WTC11 (cell line): ENCODE measurements at places on chromosomes 6 and 20.

GRCh38 chr6:131916847-131917246, 34.3 kb downstream of the CCN2 start:
- DNase-seq, result no peak

DNA sequence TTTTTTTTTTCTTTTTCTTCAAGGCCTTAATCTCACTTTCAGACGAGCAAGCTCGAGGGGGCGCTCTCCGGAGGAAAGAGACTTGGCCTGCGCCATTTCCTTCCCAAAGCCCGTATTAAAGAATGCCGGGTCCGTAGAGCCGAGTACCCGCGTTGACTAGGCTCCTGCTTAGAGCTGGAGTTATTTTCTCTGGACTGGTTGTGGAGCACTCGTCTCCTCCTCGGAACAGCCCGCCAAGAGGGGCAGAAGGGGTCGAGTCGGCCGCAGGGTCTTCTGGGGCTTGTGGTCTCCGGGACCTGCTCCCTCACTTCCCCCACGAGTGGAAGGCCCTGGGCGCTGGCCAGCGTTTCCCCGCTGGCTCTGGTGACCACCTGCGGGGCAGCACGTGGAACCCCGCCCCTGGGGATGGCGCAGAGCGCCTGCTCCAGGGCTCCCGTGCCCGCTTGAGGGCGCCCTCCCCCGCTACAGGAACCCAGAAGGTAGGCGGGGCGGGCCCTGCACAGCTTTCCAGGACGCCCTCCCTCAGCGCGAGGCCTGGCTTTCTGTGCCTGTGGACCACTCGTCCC, 2.7 kb upstream of the MEI4 start:
- DNase-seq, result peak; percentile 94

- DNase-seq, result no peak
These were observed 95.1 kb downstream of the LIN28B start for GRCh38 chr6:105051941-105052471.

- DNase-seq, result no peak
These were observed 10.0 kb downstream of the BPHL start for GRCh38 chr6:3128356-3129108.

DNA sequence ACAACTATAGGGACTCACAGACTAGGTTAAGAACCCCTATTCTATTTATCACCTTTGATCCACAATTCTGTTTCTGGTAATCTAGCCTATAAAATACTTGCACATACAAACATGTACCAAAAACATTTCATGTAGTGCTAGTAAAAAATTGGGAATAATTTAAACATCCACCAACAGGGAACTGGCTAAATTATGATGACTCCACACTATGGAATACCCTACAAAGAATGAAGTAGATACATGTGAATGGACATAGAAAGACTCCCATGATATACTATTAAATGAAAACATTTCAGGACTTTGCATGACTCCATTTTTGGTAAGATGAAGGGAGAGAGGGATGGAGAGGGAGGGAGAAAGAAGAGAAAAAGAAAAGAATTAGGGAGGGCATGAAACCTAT, 58.2 kb downstream of the ZHX3 start:
- no peak for DNase-seq

- DNase-seq, result no peak
These were observed 9.7 kb downstream of the NOTCH4 start for GRCh38 chr6:32214126-32214525.

GRCh38 chr6:164273491-164273890, 859.0 kb downstream of the QKI start:
- no peak for DNase-seq

GRCh38 chr20:36094497-36094896, 60.0 kb upstream of the EPB41L1 start:
- no peak for DNase-seq

DNA sequence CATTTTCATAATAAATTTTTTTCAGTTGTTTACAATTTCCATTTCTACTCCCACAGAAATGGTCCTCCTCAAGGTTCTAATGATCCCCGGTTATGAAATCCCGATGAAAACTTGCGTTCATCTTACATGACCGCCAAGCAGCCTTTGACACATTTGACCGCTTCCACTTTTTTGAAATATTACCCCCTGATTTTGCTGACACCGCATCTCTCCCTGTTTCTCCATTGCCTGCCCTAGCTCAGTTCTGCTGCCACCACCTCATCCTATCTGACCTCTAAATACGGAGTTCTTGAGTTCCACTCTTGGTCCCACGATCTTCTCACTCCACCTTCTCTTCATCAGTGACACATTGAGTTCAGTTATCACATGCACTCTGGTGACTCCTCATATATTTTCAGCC, 74.1 kb downstream of the SLC35B3 start:
- DNase-seq, result no peak

DNA sequence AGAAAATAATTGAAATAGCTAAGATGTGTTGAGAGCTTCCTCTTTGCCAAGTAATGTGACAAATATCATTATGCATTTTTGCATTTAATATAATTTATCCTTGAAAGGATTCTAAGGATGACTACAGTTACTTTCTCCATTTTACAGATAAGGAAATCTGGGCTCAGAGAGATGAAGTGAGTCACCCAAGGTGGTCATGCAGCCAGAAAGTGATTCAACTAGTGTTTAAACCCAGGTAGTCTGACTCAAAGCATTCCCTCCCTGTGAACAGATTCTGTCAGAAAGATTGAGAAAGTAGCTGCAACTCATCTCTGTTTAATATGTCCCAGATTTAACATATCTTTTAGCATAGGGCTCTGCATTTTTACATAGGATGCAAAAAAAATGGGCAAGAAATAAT, 28.1 kb downstream of the NRSN1 start:
- DNase-seq, result no peak

DNA sequence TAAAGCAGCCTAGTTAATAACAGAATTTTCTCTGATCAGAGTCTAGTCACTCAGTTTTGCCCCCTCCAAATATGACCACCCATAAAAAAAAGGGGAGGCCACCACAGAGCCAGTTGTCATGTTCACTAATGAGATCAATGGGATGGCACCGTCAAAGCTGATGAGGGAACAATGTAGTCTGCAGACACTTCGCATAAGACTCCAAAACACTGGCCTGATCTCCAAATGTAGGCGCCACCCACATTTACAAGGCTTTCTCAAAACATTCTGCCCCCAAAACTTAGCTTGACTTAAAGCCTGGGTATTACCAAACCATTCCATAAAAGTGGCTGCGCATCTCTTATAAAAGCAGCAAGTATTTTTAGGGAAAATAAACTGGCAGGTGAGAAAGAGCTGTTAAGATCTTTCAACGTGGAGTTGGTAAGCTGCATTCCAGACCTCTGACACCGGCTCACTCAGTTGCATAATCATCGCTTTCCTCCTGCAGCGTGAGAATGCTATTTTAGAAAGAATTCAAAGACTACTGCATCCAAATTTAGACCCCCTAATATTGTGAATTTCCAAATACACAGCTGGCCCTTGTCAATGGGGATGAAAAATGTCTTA, 59.3 kb downstream of the TBC1D7 start:
- DNase-seq, result no peak

- DNase-seq, result no peak
These were observed 604.6 kb downstream of the TFAP2A start for GRCh38 chr6:9810286-9810685.

GRCh38 chr6:43318011-43318410, 9.4 kb upstream of the CRIP3 start:
- DNase-seq, result no peak

GRCh38 chr6:113825781-113826180, 31.4 kb upstream of the MARCKS start:
- DNase-seq, result no peak

- no peak for DNase-seq
These were observed 119.2 kb downstream of the TINAG start for GRCh38 chr6:54427396-54427937.

- DNase-seq, result no peak
These were observed 31.7 kb downstream of the NCR2 start for GRCh38 chr6:41367061-41367460.
